Muscle of back (tissue), 13 donors: ENCODE measurements at places on chromosomes 4 and X. TPM values are rescaled to one million over a fixed set of nuclear protein-coding genes. Genes with fewer than 3 reads are reported as not detected.

DNA sequence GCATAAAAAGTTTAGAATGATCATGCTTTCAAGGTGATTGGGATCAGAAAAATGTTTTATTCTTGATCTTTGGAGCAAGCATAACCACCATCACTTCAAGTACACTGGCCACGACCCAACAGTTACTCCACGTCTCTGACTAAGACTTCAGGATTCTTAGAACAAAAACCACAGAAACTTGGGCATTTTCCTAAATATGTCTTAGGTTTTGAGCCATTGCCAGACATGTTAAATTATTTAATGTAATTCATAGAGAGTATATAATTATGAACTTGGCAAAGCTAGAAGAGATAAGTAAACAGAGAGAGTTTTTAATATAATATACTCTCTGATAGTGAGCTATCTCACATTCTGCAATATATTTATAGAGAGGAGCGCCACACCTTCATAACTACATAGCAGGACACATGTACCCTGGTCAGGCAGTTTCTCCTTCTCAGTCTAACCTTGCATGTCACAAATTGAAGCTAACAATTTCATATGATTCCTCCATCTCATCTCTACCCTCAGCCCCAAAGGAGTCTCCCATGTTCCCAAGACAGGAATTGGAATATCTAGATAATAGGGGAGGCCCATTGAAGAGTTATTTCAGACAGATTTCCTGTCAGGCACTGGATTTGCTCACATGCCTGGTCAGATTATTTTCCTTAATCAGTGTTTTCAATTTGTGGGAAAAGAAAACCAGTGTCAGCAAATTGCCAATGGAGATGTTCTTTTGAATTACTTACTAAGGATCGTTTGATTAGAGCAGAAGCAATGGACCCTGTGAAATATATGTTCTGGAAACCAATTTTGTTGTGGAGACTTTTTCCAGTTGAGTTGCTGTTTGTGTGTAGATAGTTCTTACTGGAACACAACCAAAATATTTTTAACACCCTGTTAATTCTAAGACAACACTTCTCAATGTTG lies 61.7 kb upstream of the GUCY1A1 start:
- peak; percentile 85 for DNase-seq

GRCh38 chr4:159021597-159022385 lies 81.1 kb upstream of the RAPGEF2 start:
- DNase-seq: no peak

GRCh38 chrX:9988762-9989161 lies 21.6 kb downstream of the CLDN34 start:
- DNase-seq: no peak

GRCh38 chr4:167885872-167886271 lies 206.5 kb upstream of the ANXA10 start:
- no peak for DNase-seq

GRCh38 chr4:80540785-80541469 lies 205.4 kb downstream of the CFAP299 start:
- no peak for DNase-seq

DNA sequence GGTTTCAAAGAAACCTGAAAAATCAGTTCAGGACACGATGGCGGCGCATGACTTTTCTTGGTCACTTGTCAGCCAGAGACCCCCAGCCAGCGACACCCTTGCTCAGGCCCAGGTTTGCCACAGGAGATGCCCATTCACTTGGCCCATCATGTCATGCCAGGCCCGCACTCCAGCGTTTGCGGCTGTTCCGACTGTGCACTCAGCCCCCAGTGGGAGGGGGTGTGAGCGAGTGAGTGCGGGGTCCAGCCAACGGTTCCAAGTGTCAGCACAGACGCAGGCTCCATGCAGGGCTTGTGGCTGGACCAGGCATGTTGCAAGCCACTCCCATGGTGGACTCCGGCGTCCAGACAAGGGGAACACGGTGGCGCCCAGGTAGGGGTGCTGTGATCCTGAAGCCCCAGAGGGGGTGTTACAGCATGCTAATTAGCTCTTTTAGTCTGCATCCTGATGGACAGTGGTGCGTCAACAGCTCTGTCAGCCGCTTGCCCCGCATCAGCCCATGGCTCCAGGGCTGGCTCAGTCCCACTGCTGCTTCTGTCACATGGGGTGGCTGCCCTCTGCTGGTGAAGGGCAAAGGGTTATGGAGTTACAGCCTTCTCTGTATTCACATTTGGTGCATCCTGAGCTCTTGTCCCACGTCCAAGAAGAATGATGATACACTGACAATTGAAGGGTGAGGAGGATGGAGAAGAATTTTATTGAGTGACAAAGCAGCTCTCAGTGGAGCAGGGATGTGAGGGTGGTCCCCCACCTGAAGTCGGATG lies 3.7 kb upstream of the MAEA start:
- no peak for DNase-seq

The EPHA5 gene
- 0.36 TPM for polyA plus RNA-seq

The TNIP3 gene
- 0.17 TPM for polyA plus RNA-seq

The EBP gene
- 15.4 TPM for polyA plus RNA-seq
